ENCODE measurements at places on chromosomes 7 and 10.

- no peak for DNase-seq
Measured at GRCh38 chr10:18333621-18334020, 193.4 kb downstream of the CACNB2 start.

DNA sequence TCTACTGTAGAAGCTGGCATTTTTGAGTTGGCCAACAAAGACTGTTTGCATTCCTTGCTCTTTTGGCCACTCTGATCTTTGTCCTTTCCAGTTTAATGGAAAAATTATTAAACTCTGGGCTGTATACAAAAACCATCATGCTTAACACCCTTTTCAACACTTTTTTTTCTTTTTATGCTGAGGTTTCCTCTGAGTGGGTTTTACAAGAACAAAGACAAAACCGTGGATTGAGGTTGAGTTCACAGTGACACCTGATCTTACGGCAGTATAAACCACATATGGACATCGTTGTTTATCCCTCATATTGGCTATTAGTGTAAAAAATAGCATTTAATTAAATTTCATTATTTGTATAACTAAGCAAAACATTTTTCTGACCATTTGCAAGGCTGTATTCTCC is 21.8 kb downstream of the MGAM start:
- DNase-seq = no peak

GRCh38 chr7:158581440-158582088 is 6.1 kb downstream of the PTPRN2 start:
- no peak for DNase-seq

GRCh38 chr10:118580702-118581101 is 14.7 kb downstream of the PRLHR start:
- DNase-seq = no peak

- no peak for DNase-seq
Measured at GRCh38 chr7:86964973-86965726, 94.3 kb downstream of the ELAPOR2 start.

GRCh38 chr10:8037941-8038894 is 16.3 kb upstream of the GATA3 start:
- DNase-seq = no peak

- DNase-seq = no peak
Measured at GRCh38 chr7:44223362-44224079, 22.7 kb downstream of the YKT6 start.

DNA sequence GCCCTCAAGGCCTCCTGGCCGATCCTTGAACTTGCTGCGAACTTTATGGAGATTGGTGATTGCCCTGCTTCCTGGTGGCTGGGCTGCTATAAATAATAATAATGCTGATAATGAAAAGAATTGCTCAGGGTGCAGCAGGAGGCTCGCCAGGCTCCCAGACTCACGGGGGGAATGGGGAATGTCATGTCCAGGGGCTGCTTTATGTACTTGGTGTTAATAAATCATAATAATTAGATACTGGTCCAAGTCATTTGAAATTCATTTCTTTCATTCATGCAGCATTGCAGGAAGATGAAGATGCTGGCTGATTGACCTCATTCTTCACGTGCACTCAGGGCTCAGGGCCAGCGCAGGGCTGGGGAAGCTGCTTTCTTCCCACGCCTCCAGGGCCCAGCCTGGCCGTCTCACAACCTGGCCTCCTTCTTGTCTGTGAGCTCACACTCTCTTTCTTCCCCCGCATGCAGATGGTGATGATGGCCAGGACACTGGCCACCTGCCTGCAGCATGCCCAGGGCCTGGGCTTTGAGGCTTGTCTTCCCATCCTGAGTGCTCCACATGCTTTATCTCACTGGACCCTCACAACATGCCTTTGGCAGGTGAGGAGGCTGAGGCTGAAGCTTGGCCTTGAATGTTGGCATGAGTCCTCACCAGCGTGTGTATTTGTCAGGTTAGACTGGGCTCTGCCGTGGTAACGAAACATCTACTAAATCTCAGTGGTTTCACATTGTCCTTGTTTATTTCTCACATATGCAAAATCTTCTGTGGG is 138.4 kb upstream of the TNS3 start:
- no peak for DNase-seq

DNA sequence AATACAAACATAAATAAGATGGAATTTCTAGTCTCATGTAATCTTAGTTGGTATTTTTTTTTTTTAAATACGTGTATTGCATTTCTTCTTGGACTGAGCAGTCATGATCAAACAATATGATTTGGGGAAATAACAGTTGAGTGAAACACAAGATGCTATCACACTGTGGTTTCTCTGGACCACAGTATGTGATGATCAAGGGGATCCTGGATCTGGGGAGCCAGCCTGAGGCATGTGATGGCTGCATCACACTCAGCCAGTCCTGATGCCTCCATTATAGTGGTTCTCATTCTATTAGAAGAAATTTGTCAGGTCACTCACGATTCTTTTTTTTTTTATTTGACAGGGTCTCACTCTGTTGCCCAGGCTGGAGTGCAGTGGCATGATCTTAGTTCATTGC is 495.9 kb upstream of the POT1 start:
- no peak for DNase-seq

- DNase-seq = no peak
Measured at GRCh38 chr10:3195286-3195685, 22.7 kb upstream of the PITRM1 start.

DNA sequence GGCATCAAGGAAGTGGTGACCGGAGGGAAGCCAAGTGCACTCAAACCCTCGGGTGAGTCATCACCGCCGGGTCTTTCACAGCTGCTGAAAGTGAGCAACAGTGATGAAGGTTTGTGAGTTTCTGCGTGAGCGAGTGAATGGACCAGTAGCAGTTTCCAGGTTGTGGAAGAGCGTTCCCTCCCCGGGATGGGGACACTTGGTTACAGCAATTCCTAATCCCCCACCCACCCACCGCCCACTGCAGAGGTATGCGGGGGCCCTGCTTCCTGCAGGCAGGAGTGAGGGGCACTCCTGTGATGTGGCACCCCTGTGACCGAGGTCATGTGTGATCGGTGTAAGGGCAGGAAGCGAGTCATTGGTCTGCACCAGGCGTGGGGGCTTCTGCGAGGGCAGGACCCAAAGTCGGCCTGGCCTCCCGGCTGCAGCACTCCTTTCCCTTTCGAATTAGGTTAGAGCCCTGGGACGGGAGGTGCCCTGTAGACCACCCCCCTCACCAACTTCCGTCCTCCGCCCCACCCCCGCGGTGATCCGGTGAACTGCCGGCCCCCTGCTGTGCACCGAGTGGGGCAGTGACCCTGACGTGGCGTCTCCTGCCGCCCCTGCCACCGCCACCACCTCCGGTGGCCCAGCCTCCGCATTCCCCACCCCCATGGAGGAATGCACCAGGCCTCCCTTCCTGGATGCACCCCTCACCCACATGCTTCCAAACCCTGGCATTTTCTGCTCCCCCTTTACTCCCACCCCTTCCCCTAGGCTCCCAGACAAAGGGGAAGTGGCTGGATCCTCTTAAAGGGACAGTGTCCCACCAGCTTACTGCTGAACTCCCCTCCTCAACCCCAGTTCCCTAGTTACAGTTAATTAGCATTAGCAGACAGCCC is 10.9 kb downstream of the LIMK1 start:
- peak; percentile 73 for DNase-seq

- no peak for DNase-seq
Measured at GRCh38 chr7:93877742-93878141, 12.8 kb downstream of the TFPI2 start.

- no peak for DNase-seq
Measured at GRCh38 chr7:139840776-139841175, 11.7 kb downstream of the TBXAS1 start.

- DNase-seq = peak; percentile 36
Measured at GRCh38 chr10:62185919-62186692, 82.5 kb downstream of the RTKN2 start.

- DNase-seq = no peak
Measured at GRCh38 chr7:133688483-133689239, 435.8 kb downstream of the EXOC4 start.

GRCh38 chr7:122525355-122525754 is 173.6 kb downstream of the RNF133 start:
- no peak for DNase-seq

DNA sequence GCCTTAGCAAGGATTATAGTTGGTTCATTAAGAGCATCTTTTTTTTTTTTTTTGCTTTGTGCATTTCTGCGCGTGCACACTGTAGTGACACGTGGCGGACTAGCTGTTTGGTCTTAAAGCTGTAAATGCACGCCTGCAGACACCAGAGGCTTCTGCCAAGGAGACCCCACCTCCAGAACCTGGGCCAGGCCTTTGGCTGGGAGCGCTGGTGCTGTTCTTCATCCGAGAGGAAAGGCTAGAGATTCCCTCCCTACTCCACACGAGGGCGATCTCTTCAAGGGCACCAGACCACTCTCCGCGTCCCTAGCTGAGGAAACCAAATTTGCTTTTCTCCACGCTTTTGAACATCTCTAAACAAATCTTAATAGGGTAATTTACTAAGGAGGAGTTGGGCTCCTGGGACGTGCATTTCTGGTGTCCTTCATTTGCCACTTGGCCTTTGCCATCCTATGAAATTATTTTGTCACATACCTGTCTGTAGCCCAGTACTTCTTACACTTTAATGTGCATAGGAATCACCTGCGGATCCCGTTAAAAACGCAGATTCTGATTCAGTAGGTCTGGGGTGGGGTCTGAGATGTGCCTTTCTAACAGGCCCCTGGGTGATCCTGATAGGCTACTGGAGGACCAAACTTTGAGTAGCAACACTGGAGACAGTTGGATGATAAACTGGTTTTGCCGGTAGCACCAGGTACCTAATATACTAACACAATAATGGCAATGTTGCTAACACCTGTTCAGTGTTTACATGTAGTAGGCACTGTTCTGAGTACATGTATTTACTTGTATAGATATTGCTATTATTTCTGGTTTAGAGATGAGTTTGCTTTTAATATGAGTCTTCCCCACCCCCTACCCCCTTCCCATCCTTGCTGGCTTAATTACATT is 1.3 kb upstream of the SLC26A5 start:
- DNase-seq = peak; percentile 26

GRCh38 chr7:69968969-69969556 is 370.8 kb downstream of the AUTS2 start:
- DNase-seq = no peak

GRCh38 chr10:70250961-70251680 is 17.9 kb upstream of the PPA1 start:
- no peak for DNase-seq

GRCh38 chr10:20233423-20233822 is 417.2 kb downstream of the PLXDC2 start:
- DNase-seq = no peak

Measured in activated naive CD4-positive, alpha-beta T cell treated with anti-CD3 and anti-CD28 coated beads, Interleukin-2, amount 50 U/mL, for 16 hours (primary cell).